CD4-positive, alpha-beta T cell treated with Interleukin-2 at 100 ng/mL for 4 hours (primary cell): ENCODE measurements at places on chromosomes 11 and 22.

GRCh38 chr11:20388096-20389055, 860 bp downstream of the PRMT3 start:
- DNase-seq = no peak

DNA sequence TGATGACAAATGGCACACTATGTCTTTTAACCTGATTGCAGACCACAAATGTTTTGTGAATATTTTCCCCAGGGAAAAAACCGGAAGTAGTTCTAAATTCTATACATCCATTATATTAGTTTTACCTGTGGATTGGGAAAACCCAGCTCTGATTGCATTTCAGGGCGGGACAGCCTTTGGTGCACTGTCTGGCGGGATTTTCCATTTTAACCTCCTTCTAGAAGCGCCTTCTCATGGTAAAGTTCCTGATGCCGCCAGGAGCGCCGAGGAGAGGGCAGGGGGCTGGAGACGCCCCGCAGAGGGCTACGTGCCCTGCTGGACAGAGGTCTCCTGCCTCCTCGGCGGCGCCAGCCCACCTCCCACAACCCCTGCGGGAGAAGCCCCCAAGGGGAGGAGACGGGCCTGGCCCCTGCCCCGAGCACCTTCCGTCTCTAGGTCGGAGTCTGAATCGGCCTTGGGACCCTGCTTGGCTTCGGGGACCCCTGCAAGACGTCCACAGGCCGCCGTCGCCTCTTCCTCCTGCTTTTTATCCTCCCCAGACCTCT, 1.2 kb upstream of the P2RX6 start:
- no peak for DNase-seq

- no peak for DNase-seq
These were observed 2.7 kb downstream of the NDUFS8 start for GRCh38 chr11:68032997-68033707.

- peak; percentile 67 for DNase-seq
These were observed at the start of gene KMT5B for GRCh38 chr11:68213135-68213515. TSS of gene KMT5B (minus strand) at chr11:68213296. CDS start at chr11:68190076, 23,220 bp downstream.

GRCh38 chr11:13629779-13630178, 38.7 kb upstream of the FAR1 start:
- no peak for DNase-seq

DNA sequence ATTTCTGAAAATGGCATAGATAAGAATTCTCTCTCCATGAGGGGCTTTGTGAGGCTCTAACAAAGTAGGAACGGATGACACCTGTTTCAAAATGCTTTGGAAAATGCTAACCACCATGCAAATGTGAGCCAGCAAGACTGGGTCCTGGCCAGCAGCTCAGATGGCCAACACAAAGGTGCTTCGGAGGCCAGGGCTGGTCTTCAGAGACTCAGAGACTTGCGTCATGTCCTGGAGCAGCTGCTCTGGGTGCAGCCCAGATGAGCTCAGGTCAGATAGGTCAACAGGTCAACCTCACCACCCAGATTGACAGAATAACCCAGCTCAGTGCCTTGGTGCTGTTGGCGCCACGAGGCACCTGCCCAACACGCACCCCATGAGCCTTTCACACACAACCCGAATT, 12.0 kb upstream of the TMEM121B start:
- no peak for DNase-seq

- no peak for DNase-seq
These were observed 31.7 kb downstream of the POLR3H start for GRCh38 chr22:41512421-41513194.

DNA sequence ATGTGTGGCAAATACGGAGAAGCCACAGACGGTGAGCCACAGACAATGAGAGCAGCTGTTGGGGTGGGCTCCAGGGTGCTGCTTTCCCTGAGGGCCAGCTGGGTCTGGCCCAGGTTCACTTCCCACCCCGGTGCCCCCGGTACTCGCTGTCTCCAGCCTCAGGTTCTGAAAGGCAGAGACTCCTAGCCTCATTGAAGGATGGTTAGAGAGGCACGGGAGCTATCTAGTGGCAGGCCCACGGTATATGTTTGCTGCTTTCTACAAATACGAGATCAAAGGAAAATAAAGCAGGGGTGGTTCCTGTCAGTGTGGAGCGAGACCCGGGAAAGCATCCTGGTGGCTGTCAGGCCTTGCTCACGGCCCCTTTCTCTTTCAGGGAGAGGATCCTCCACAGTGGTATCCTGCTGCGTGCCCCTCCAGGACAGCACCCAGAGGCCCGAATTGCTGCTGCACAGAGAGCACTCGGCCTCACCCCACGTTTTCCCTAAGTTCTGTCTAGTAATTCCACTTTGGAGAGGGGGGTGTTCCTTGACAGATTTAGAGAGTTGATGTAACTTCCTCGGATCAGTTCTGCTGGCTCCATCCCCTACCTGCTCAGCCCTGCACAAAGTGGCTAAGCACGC, 3.0 kb downstream of the TMEM80 start:
- no peak for DNase-seq

GRCh38 chr22:26529345-26529744, 17.1 kb upstream of the TFIP11 start:
- no peak for DNase-seq

DNA sequence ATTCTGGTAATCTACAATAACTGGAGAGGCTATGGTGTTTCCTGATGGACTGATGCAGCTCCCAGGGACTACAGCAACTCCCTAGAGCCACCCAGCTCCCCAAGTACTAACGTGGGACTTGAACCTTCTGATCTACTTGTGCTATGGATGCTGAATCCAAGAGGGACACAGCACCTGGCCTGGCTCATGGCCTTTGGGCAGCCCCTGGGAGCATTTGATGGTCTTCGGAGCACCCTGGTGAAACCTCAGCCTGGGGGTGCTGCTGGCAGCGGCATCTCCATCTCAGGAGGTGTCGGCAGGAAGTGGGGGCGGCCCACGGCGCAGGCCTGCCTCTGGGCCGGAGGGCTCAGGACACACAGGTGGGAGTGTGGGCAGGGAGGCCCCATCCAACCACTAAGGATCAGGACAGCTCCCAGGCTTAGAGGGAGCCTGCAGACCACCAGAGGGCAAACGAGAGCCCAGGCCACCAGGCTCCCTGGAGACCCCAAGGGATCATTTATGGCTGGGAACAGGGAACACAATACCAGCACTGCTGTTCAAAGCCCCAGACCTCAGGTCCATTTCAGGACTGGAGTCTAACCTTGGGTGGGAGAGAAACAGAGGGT, 8.7 kb downstream of the EHD1 start:
- DNase-seq = no peak

DNA sequence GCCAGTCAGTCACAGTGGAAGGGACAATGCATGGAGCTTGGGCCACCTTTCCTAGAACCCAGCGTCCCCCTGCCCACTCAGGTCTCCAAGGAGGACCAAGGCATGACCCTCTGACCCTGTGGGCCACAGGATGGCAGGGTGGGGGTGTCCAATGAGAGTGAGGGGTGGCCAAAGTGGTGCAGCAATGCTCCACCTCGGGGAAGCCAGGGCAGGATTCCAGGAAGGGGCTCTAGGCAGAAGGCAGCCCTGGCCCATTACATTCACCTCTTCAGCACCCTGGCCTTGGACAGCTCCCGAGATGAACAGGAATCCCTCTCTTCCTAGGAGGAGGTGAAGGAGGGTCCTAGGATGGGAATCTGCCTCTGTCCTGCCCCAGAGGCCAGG, 597.5 kb downstream of the BRD1 start:
- no peak for DNase-seq

GRCh38 chr22:45503050-45503815, 550 bp downstream of the FBLN1 start:
- DNase-seq = no peak

GRCh38 chr11:62013537-62014476, 46.4 kb upstream of the FTH1 start:
- DNase-seq = no peak
